Stimulated activated memory B cell treated with anti-CD40 and anti-IgM and Interleukin-4, amounts not matched to agents 10 μg/mL and 1 μg/mL and 100 μg/mL, for 72 hours (primary cell): ENCODE measurements at places on chromosomes 2 and 18.

DNA sequence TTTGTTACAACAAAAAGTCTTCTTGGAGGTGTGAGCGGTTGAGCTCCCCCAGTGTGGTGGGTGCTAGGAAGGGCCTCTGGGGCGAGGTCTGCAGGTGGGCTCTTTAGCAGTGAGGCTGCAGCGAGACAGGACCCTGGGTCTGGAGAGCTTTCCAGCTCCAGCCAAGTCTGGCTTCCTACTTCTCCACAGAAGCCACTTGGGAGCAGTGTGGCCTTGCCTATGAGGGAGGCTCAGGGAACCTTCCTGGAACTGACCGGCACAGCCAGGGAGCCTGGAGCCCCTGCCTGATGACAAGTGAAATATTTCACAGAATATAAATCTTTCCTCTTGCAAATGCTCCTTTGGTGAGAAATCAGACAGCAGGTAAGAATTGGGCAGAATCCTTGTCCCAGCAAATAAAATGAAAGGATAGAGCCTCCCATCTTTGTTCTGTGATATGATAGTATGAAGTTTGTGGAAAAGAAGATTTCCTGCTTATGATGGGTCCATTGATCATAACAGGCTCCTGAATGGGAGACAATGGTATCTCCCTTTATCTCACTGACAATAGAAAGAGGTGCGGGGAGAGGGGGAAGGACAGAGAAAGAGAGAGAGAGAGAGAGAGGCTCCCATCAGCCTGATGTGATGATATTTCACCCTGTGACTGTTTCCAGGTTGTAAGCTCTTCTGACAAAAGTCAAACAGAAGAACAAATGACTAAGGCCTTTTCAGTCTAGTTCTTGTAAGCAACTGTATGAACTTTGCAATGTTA, 289.8 kb upstream of the SPRED2 start:
- ATAC-seq = no peak

DNA sequence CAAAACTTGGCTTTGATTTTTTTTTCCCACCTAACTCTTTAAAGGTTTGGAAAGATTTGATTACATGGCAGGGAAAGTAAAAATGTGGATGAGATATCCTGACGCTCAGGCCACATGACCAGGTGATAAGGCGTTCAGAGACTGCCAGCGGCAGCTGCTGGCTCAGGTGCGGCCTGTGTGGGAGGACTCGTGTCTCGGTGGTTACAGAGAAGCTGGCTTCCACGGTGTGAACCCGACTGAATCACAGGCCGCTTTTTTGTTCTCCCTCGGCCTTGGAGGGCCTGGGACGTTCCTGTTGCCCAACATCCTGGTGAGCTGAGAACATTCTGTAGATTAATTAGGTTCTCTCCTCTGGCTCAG, 124.2 kb upstream of the ZNF516 start:
- no peak for ATAC-seq

DNA sequence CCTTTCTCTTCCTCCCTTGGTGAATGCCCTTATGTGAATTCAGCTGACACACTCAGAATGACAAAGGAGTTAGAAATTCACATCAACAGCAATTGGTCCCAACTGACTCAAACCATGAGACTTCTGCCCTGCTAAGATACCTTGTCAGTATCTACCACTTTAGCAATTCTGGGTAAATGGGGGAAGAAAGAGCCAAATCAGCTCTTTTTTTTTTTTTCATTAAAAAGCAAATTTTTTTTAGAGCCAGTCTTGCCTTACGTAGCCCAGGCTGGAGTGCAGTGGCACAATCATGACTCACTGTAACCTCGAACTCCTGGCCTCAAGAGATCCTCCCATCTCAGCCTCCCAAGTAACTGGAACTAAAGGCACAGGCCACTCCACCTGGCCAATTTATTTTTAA, 1.7 kb upstream of the PPP4R1 start:
- ATAC-seq = no peak

DNA sequence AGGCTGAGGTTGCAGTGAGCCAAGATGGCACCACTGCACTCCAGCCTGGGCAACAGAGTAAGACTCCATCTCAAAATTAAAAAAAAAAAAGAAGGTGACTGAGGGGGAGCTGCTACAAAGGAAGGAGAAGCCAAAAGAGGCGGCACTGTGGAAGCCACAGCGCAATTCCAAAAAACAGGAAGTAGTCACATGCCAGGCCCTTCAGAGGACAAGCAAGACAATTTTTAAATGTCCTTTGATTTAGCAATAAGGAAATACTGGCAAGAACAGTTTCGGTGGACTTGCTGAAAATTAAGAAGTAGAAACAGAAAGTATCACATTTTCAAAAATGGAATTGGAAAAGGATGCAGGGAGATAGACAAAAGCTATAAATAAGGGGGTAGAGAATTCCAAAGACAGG, 122.8 kb downstream of the OSBPL1A start:
- ATAC-seq = no peak

DNA sequence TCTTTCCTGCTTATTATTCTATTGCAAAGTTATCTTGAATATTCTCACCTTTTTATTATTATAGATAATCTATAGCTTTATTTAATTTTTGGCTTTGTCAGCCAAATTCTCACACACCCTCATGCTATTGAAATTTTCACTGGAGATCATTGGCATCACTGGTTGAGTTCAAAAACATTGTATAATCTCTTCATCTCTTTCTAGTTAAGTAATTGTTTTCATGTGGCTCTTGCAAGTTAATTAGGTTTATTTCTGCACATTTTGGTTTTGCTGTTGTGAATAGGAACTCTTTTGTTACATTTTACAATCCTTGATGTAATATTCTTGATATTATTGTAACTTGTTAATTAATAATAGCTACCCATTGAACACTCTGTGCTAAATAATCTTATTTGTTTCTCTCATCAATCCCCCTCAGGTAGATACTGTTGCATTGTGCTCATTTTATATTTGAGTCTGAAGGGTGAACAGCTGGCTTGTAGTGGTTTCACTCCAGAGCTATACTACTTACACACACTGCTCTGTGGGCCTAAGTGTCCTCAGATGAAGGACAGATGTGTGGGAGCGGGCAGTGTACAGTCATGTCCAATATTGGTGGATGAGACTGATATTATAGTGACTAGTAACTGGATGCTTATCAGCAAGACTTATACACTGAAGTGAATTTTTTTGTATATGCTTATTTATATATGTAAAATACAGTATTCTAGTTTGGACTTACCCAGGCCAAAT, 112.7 kb downstream of the LCLAT1 start:
- no peak for ATAC-seq

DNA sequence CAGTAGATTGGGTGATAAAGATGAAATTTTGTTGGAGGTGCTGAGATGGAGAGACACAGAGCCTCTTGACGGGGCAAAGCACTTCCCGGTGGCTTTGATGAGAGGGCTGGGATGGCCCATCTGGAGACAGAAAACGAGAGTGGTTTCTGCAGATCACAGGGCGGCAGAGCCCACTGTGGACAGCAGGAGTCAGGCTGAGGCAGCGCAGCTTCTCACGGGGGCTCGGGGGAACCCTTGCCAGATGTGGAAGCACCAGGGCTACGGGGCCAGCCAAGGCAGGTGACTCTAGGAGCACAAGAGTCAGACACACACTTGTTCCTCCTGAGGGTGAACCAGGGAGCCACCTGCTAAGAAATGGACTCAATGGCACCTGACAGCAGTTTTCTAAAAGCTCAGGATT, 78.5 kb downstream of the TPO start:
- ATAC-seq = no peak

DNA sequence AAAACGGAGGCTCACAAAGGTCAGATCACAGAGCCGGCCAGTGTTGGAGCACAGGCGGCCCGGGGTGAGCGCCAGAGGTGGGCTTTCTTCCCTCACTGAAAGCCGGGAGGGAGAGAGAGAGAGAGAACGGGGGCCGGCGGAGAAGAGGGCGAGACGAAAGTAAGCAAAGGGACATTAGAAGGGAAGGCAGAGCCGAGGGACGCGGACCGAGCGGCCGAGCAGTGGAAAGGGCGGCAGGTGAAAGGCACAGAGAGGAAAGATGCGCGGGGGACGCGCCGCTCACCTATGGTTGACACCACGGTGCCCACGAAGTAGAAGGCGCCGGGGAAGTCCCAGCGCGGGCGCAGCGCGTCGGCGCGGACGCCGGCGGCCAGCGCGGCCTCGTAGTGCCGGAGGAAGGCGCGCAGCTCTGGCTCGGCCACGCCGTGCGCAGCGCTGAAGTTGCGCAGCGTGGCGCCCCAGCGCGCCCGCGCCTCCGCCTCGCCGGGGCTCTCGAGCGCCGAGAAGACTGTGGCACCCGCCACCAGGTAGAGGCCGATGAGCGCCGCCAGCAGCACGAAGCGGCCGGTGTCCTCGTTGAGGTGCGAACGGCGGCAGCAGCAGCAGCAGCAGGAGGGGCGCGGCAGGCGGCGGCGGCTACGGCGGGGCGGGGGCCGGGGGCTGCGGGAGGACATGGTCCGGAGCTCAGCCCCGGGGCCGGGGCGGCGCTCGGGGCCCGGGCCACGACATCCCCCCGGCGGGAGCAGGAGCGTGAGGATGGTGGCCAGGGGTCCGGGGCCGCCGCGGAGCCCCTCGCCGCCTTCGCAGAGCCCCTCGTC, 166.9 kb downstream of the MSH2 start:
- no peak for ATAC-seq

- no peak for ATAC-seq
Observed at GRCh38 chr2:35365859-35366258, 989.7 kb upstream of the CRIM1 start.
